Thyroid gland (tissue), 4 donors: ENCODE measurements at places on chromosomes 5 and 9. TPM values are rescaled to one million over a fixed set of nuclear protein-coding genes. Genes with fewer than 3 reads are reported as not detected.

DNA sequence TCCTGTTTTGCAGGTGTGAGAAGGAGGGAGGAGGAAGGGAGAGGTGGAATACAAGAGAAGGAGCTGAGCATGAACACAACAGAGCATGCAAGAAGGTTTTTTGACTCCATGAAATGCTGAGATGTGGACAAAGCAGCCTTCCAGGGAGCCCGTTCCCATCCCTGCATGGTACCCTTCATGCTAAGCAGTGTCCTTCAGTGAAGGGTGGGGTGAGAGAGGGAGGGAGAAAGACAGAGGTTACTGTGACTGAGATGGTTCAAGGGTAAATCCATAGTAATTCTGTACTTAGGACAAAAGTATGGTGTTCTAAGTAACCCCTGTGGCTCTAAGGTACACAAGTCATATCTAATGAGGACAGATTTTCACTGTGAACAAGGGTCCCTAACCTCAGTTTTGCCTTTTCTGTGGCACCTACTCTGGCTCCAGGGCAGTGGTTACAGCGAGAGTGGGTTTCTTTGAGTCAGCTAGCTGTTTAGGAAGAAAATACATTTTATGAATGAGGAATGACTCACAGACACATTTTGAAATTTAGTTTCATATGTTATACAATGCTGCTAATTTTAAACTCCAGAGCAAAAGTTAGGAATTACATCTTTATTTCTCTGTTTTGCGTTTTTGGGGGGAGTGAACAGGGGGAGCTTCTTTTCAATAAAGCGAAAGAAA is 184.9 kb upstream of the SLC12A2 start:
- no peak for DNase-seq

DNA sequence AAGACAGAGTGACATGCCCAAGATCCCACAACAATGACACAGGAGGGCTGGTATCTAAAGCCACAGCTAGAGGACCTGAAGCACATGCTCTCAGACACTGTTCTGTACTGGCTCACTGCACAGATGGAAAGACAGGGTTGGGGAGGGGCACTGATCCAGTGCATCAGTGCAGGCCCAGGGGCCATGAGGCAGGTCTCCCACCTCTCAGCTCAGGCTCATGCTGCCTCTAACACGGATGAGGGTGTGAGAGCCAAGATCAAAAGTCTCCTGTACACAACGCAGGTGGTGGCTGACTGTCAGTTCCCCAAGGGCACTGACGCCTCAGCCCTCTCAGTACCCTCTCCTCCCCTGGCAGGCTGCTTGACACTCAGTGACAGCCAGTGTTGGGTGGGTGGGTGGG is 10.9 kb downstream of the RAPGEF1 start:
- DNase-seq = no peak

DNA sequence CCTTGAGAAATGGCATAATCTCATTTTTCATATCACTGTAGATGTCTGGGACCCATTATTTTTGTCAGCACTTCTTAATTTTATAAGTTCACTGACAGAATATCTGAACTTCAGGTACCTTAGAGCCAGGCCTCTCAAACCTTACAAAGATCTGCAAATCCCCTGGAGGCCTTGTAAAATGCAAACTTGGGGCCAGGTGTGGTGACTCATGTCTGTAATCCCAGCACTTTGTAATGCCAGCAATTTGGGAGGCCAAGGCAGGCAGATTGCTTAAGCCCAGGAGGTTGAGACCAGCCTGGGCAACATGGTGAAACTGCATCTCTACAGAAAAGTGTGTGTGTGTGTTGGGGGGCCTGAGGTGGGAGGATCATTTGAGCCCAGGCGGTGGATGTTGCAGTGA is 30.8 kb downstream of the RASGRF2 start:
- DNase-seq = no peak

- DNase-seq = no peak
These were observed 3.7 kb upstream of the BAAT start for GRCh38 chr9:101388507-101388993.

GRCh38 chr5:139652788-139653241 is 4.7 kb downstream of the CXXC5 start:
- DNase-seq = no peak

GRCh38 chr5:174291162-174291561 is 245.7 kb downstream of the NSG2 start:
- no peak for DNase-seq

DNA sequence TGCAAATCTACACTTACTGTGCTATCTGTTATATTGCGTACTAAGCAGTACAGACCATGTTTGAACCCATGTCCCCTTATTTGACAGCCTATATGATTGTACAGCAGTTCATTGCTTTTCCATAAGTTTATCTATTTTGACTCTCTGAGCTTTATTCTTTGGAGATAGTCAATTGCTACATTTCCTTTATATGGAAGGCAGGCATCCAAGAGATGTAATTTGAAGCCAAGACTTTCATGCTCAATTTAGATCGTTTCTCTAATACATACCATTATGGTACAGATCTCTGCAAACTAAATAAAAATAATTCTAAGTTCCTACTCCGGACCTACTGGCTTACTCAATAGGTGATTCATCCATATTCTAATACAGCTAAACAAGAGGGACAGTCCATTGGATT is 424.8 kb downstream of the TMEM38B start:
- DNase-seq = no peak

- DNase-seq = peak; percentile 15
These were observed 21.8 kb upstream of the ZNF618 start for GRCh38 chr9:113854310-113854709.

The FBXL7 gene
- 7.6 TPM for total RNA-seq

The TSLP gene
- 0.33 TPM for total RNA-seq

The TEX48 gene
- not detected for total RNA-seq

The RNF183 gene
- not detected for total RNA-seq

The F2RL1 gene
- total RNA-seq = 13.1 TPM
